Activated CD4-positive, alpha-beta memory T cell treated with anti-CD3 and anti-CD28 coated beads for 36 hours (primary cell): ENCODE measurements at places on chromosomes 4 and X.

DNA sequence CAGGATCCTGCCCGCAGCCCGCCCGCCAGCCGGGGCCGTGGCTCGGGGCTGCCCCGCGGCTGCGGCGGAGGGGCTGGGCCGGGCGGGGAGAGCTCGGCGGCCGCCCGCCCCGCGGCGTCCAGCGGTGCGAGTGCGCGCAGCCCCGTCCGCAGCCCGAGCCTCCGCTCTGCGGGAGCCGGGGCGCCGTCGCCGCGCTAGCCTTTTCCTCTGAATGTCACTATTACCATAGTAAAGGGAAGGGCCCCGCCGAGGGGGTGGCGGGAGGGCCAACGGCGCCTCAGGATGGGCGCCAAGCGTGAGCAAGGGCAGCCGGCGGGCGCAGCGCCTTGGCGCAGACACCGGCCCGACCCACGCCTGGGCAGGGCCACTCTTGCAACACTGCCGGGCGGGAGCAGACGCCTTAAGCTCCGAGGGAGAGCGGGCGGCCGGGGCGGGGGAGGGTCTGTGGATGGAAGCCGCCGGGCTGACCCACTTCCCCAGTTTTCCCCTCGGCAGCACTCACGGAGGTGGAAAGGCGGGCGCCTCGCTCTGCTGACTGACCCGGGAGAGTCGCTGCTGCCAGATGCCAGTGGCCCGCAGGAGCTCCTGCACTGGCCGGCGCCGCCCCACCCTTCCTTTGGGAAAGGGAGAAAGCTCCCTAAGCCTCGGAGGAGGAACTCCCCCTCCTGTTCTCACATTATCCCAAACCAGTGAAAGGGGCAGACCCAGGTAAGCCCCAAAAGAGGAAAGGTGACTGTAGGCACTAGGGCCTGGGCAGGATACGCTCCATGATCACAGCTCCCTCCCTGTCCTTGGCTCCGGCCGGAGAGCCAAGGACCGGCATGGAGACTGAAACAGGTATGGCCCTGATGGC is 329.4 kb downstream of the HNRNPD start:
- H3K36me3 ChIP-seq: no peaks in the 10 kb centered on the region
- peak; percentile 19 for DNase-seq
- no peak overlapping the region for H3K27ac ChIP-seq

- H3K36me3 ChIP-seq: no peaks in the 10 kb centered on the region
- H3K27me3 ChIP-seq: no peaks in the 10 kb centered on the region
- no peak overlapping the region for H3K4me3 ChIP-seq
- H3K27ac ChIP-seq: no peak overlapping the region
- no peaks in the 10 kb centered on the region for H3K4me1 ChIP-seq
Observed at GRCh38 chr4:57719456-57719855, 609.3 kb upstream of the IGFBP7 start.

DNA sequence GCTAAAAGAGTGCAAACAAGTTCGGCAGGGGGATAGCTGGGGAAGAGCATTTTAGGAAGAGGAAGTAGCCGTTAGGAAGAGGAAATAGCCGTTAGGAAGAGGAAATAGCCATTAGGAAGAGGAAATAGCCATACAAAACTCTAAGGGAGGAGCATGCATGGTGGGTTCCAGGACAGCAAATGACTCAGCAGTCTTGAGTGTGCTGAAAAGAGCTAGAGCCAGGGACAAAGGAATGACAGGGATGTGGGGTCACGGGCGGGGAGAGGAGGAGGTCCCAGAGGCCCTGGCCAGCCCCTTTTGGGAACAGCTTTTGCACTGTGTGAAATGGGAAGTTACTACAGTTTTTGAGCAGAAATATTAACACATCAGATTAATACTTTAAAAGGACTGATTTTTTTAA is 882.6 kb downstream of the TRIML1 start:
- no peak overlapping the region for H3K27ac ChIP-seq
- no peaks in the 10 kb centered on the region for H3K36me3 ChIP-seq
- H3K4me3 ChIP-seq: no peak overlapping the region
- no peak for DNase-seq
- no peaks in the 10 kb centered on the region for H3K27me3 ChIP-seq

DNA sequence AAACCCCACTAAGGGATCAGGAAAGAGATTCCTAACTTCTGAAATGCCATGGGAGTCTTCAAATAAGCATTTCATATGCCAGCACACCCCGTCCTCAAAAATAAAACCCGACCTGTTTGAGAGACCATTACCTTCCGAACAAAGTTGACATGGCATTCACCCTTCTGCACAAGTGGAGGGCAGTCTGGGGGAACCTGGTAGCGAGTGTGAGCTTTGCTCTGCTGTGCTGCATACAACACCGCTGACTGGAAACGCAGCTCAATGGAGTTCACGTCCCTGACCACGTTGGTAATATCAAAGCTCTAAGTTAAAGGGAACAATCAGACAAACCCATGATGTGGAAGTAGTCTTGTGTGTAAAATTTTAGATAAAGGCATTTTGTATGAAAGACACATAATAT is 38.0 kb downstream of the MANBA start:
- peaks cover 10% of the 10 kb centered on the region for H3K4me1 ChIP-seq
- H3K27ac ChIP-seq: no peak overlapping the region
- no peak overlapping the region for H3K4me3 ChIP-seq

DNA sequence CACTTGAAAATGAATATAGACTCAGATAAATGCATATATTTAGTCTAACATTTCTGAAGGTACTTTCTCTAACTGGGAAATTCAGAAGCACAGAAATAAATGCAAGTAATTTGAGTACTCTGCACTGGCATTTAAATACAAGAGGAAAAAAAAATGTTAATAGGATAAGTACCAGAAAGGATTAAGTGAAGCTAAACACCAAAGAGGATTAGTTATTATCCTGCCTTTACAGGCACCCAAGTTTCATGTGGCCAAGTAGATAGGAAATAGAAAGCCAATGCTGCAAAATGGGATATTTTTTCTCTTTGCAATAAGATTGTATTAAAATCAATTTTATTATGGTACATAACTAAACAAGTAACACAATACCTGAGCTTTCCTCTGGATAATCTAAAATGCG is 762.5 kb downstream of the PCDH7 start:
- no peak overlapping the region for H3K4me3 ChIP-seq
- H3K27ac ChIP-seq: no peak overlapping the region
- no peak for DNase-seq
- no peaks in the 10 kb centered on the region for H3K27me3 ChIP-seq

DNA sequence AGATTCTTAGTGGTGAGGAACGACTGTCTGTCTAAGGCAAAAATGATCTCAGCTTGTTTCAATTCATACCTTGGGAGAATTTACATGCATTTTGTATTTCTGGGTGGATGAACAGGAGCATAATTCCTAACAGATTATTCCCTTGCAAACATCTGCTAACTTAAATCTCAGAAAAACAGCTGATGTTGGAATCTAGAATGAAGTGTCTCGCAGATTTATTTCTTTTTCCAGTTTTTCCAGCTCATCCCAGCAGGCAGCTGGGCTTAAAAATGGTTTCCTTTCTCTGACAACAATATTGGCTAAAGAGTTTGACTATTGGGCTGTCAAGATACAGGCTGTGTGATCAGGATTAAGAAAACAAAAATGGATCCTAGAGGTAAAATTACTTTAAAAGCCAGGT is 1.1 kb downstream of the LNX1 start:
- no peaks in the 10 kb centered on the region for H3K36me3 ChIP-seq
- H3K27ac ChIP-seq: no peak overlapping the region
- H3K27me3 ChIP-seq: peaks cover 32% of the 10 kb centered on the region
- H3K4me1 ChIP-seq: peaks cover 4% of the 10 kb centered on the region
- H3K4me3 ChIP-seq: no peak overlapping the region

GRCh38 chr4:127686658-127687057 is 43.5 kb upstream of the SLC25A31 start:
- H3K27me3 ChIP-seq: no peaks in the 10 kb centered on the region
- no peaks in the 10 kb centered on the region for H3K4me1 ChIP-seq
- no peak overlapping the region for H3K4me3 ChIP-seq
- DNase-seq: no peak

- no peaks in the 10 kb centered on the region for H3K36me3 ChIP-seq
- no peak overlapping the region for H3K27ac ChIP-seq
- no peak for DNase-seq
- H3K27me3 ChIP-seq: peaks cover 1% of the 10 kb centered on the region
Observed at GRCh38 chr4:185721190-185722028, 90.6 kb downstream of the SORBS2 start.

DNA sequence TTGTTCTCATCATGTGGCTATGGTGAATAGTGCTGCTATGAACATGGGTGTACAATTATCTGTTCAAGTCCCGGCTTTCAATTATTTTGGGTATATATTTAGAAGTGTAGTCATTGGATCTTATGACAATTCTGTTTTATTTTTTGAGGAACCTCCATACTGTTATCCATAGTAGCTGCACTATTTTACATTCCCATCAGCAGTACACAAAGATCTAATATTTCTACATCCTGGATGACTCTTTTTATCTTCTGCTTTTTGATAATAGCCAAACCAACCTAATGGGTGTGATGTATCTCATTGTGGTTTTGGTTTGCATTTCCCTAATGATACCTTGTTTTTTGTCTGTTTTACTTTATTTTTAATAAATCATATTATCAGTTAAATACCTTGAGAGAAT is 12.9 kb upstream of the IL13RA1 start:
- H3K27me3 ChIP-seq: peaks cover 4% of the 10 kb centered on the region
- no peaks in the 10 kb centered on the region for H3K36me3 ChIP-seq
- no peaks in the 10 kb centered on the region for H3K4me1 ChIP-seq
- H3K27ac ChIP-seq: no peak overlapping the region

- no peak overlapping the region for H3K4me3 ChIP-seq
- H3K27ac ChIP-seq: no peak overlapping the region
- H3K4me1 ChIP-seq: peaks cover 7% of the 10 kb centered on the region
- no peak for DNase-seq
- no peaks in the 10 kb centered on the region for H3K27me3 ChIP-seq
Observed at GRCh38 chr4:38752372-38752940, 30.3 kb downstream of the TLR10 start.

- no peak overlapping the region for H3K4me3 ChIP-seq
- H3K36me3 ChIP-seq: no peaks in the 10 kb centered on the region
- H3K27ac ChIP-seq: no peak overlapping the region
- H3K27me3 ChIP-seq: no peaks in the 10 kb centered on the region
Observed at GRCh38 chr4:136784326-136784725, 748.0 kb downstream of the PCDH18 start.

DNA sequence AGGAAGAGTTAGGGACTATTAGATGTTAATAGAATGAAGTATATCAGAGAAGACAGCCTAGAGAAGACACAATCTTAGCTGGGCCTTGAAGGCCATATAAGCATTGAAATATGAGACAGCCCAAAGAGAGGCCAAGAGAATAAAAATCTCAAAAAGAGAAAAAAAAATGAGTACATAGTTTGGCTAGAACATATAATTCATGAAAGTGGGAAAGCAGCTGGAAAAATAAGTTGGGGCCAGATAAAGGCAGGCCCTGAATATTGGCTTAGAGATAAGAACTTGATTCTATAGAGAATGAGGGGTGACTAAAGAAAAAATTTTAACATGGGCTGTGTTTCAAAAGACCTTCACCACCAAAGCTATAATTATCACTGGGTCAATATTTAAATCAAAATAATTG is 7.4 kb upstream of the UTP3 start:
- no peaks in the 10 kb centered on the region for H3K36me3 ChIP-seq
- H3K27ac ChIP-seq: no peak overlapping the region
- DNase-seq: no peak
- H3K4me3 ChIP-seq: no peak overlapping the region
- no peaks in the 10 kb centered on the region for H3K27me3 ChIP-seq

GRCh38 chr4:13640149-13640940 is 12.8 kb upstream of the BOD1L1 start:
- no peak overlapping the region for H3K4me3 ChIP-seq
- H3K4me1 ChIP-seq: no peaks in the 10 kb centered on the region
- no peak for DNase-seq
- no peaks in the 10 kb centered on the region for H3K36me3 ChIP-seq
- peaks cover 26% of the 10 kb centered on the region for H3K27me3 ChIP-seq

GRCh38 chrX:19702856-19703255 is 184.5 kb downstream of the SH3KBP1 start:
- no peak for DNase-seq
- H3K4me3 ChIP-seq: no peak overlapping the region
- H3K27me3 ChIP-seq: no peaks in the 10 kb centered on the region

DNA sequence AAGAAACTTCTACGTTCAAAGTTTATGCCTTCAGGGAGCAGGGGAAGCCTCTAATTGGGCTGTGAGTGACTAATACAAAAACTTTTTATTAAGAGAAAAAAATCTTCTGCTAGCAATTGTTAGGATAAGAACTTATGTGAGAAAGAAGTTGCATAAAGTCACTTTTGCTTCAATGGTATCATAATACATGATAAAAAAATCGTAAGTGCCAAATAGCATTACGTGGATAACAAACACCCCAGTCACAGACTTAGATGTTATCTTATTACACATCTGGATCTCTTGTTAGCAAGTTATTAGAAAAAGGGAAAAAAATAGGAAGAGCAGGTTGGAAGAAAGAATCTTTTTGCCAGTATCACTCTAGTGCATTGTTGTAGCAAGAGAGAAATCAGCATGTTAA is 4.2 kb upstream of the NDST4 start:
- no peak overlapping the region for H3K27ac ChIP-seq
- no peaks in the 10 kb centered on the region for H3K4me1 ChIP-seq
- H3K36me3 ChIP-seq: no peaks in the 10 kb centered on the region
- H3K4me3 ChIP-seq: no peak overlapping the region
- H3K27me3 ChIP-seq: no peaks in the 10 kb centered on the region

- H3K36me3 ChIP-seq: no peaks in the 10 kb centered on the region
- no peaks in the 10 kb centered on the region for H3K27me3 ChIP-seq
- H3K27ac ChIP-seq: no peak overlapping the region
- DNase-seq: no peak
- peaks cover 9% of the 10 kb centered on the region for H3K4me1 ChIP-seq
- no peak overlapping the region for H3K4me3 ChIP-seq
Observed at GRCh38 chrX:136185401-136186022, 38.2 kb downstream of the FHL1 start.

DNA sequence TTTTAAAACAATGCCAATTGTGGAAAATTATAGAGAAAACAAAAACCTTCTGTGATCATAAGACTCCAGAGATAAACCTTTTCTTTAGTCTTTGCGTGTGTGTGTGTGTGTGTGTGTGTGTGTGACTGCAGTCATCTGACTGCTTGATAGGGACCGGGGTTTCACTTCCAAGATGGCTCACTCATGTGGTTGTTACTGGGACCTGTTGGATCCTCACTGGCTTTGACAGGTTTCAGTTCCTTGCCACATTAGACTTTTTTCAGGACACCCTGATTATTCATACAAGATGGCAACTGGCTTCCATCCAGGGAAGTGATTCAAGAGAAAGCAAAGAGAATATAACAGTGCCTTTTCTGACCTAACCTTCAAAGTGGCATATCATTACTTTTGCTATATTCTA is 21.9 kb upstream of the MAD2L1 start:
- peaks cover 5% of the 10 kb centered on the region for H3K36me3 ChIP-seq
- DNase-seq: no peak
- H3K27ac ChIP-seq: no peak overlapping the region
- H3K27me3 ChIP-seq: peaks cover 8% of the 10 kb centered on the region
- no peak overlapping the region for H3K4me3 ChIP-seq
